ENCODE measurements at places on chromosomes 4 and X.

DNA sequence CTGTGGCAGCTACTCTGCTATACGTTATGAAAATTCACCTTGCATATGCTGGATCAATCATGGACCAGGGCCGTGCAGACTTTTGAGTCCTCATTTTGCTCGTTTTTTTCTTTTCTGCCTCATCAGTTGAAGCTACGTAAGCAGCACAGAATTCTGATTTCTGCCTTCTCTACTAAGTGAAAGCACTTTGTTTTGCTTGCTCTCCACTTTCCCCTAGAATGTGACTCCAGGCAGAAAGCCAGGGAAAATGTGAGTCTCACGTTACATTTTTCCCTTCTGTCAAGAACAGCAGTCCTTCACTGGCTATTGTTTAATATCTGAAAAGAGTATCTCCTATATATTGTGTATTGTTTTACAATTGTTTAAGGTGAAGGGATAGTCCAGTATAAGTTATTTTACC is 1840.1 kb downstream of the PCDH7 start:
- DNase-seq: no peak

DNA sequence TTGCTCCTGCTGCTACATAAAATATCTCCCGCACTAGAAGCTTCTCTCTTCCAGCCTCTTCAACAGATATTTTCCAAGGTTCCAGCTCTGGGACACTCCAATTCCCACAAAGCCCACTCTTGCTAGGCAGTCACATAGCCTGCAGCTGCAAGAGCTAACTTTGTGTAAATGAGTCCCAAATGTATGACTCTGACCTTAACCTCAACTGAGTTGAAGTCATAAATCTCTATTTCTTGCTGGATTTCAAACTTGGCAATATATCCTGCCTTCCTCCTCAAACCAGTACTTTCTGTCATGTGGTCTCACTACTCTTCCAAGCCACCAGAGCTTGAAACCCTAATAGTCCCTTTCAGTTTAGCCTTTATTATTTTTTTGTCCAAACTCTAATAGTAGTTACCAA is 315.4 kb upstream of the GRIA3 start:
- no peak for DNase-seq

DNA sequence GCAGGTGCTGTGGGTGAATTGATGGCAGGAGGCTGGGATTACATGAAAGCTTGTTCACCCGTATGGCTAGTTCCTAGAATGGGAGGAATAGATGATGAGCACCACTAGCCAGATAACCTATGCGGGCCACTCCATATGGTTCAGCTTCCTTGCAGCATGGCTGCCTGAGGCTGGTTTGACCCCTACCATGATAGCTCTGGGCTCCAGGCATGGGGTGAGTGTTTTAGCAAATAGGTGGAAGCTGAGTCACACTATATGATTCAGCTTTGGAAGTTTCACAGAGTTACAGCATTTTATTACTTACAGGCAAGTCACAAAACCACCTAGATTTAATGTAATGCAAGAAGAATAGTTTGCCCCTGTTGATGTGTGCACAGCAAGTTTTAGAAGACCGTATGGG is 603.2 kb downstream of the STIM2 start:
- no peak for DNase-seq

DNA sequence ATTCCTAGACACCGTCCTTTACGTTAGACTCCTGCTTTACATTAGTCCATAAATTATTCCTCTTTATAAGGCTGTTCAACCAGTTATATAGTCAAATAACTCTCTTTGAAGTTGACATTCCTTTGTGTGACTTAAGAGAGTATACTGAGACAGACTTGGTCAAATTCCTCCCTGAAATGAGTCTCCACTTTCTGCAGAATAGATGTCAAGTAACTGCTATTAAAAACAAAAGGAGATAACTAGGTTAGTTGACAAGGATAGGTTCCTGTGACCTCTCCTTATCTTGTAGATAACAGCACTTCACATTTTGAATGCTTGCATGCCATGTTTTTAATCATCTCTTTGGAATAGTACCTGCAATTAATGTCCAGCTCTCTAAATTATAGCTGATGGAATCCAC is 5.7 kb downstream of the GUCY1A1 start:
- no peak for DNase-seq

- no peak for DNase-seq
These were observed 1.0 kb downstream of the GAB3 start for GRCh38 chrX:154749856-154750255.

DNA sequence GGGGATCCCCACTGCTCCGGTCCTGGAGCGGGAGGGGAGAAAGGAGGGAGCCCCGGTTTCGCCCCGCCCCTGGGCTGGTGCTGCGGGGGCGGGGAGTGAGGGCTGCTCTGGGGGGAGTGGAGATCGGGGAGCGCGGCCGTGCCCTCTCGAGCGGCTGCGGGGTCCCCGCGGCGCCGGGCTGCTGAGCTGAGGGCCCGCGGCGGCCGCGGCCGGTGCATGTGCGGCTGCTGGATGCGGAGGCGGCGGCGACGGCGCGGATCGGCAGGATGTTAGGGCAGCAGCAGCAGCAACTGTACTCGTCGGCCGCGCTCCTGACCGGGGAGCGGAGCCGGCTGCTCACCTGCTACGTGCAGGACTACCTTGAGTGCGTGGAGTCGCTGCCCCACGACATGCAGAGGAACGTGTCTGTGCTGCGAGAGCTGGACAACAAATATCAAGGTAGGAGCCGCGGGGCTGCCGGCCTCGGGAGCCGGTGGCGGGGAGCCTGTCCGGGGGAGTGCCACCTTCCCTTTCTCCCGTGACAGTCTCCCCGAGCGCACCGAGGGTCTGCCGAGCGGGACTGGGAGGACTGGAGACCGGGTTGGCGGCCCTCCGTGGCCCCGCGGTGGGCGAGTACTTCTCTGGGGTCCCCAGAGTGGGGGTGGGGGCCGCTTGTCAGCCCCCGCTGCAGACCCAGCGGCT is at the start of gene ING2:
ING2 (plus strand) TSS at position 129 of the 681 bp plus-strand sequence; CDS start at position 267, 138 bp downstream.
- no peak for DNase-seq

DNA sequence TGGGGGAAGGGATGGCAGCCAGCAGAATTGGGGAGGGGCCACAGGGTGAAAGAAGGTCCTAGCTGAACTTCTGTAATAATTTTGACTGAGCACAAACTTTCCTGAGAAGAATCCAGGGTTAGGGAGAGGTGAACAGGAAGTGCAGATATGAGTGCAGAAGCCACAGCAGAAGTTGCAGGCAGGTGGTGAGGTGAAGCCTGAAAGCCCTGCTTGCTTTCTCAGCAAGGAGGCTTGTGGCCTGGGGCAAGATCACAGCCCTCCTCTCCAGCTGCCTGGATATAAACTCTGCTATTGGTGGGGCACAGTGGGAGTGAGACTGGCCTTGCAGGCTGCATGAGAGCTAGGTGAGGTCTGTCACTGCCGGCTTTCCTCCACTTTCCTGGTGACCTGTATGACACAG is 44.1 kb upstream of the UPRT start:
- no peak for DNase-seq

GRCh38 chr4:183611210-183611830 is 47.7 kb downstream of the RWDD4 start:
- no peak for DNase-seq

DNA sequence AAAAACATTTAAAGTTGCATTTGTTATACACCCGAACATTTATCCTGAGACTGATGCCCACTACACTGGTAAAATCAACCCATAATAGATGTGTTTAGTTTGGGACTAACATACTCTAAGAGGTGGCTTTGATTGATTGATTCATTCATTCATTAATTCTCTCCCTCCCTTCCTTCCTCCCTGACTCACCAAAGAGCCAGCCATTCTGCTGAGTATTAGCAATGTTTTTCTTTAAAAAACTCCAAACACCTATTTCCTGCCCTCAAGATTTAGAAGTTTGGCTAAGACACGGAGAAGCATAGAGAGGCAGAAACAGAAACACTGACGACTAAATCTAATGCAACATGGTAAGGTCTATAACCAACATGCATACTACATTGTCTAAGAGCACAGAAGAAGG is 88.9 kb downstream of the RASL11B start:
- no peak for DNase-seq

DNA sequence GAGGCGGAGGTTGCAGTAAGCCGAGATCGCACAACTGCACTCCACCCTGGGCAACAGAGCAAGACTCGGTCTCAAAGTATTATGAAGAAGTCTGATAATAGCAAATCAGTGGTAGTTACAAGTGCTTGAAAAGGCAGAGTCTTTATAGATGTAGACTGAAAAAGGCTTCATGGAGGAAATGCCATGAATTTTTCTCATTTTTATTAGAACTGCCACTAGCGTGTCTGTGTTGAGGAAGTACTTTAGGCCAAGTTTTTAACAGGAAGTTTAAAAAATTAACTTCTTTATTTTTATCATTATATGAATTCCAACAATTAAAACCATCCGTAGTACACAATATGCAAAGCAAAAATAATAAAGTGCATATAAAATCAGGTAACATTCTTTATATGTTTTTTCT is 32.8 kb upstream of the IL13RA1 start:
- no peak for DNase-seq

- no peak for DNase-seq
These were observed 138.3 kb upstream of the TEX13D start for GRCh38 chrX:124194199-124194598.

DNA sequence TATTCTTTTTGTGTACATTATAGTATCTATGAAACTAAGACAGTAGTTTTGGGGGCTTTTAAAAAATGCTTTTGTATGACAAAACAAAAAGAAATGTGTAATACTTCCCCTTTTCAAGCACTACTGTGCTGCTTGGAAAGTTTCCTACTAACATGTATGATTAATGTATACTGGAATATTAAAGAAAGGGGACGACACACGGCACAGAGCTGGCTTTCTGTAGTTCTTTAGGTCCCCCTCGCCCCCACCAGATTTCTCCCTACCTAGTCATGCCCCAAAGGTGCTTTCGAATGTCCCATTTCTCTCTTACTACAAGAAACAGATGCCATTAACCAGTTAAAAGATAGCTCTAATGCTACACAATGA is 1.6 kb upstream of the AP1S2 start:
- DNase-seq: no peak

GRCh38 chr4:150679018-150679764 is 97.2 kb downstream of the MAB21L2 start:
- no peak for DNase-seq

DNA sequence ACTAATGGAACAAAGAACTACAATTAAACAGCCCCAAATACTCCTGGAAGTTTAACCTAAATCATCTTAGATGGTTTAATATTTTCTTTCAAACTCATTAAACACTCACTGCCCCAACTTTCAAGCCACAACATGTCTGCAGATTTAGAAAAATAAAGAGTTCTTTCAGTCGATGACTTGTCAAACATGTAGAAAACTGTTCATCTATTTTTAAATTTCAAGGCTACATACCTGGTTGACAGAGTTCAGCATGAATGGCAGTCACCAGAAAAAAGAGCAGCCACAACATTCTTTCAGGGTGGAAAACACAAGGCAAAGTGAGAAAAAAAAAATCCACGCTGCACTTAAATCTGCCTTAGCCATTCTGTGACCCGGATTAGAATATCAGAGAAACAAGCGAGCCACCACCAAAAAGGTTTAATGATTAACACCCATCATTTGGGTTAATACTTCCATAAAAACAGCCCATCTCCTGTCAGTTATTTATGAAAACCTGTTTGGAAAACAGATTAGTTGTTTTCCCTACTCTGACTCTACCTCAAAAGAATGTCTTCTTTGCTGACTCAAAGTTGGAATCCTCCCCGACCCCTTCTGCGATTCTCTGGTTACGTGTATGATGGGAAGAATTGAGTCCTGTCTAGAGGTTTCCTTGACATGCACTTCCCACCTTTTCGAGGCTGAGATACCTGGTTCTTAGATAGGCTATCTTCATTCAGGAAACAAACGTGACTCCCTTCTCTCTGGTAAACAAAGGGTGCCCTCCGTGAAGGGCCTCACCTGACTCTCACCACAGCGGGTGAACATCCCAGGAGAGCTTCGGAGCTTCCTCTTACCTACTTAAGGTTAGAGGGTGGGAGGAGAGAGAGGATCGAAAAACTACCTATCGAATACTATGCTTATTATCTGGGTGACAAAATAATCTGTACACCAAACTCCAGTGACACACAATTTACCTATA is at the start of gene CLTRN:
CLTRN (minus strand) TSS at position 319 of the 958 bp plus-strand sequence; CDS start at position 289, 30 bp downstream.
- DNase-seq: no peak

- DNase-seq: no peak
These were observed 12.2 kb downstream of the XPNPEP2 start for GRCh38 chrX:129750971-129751370.

- no peak for DNase-seq
These were observed 21.6 kb downstream of the PCDH18 start for GRCh38 chr4:137510557-137511265.

DNA sequence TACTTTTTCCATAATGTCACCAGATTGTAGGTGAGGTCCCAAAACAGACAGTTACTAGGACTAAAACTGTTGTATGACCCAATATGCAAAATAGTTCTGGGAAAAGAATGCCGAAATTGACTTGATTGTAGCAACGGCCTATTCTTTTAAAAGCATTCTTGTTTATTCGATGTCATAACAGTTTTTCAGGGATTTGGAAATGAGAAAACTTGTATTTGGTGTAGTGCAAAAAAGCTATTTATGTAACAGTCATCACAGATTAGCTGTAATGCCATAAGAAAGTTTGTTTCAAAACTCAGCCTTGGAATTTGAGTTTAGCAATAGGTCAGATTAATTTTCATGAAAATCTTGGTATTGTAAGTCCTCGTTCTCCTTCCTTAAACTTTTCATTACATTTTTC is 69.2 kb upstream of the DIAPH2 start:
- no peak for DNase-seq

DNA sequence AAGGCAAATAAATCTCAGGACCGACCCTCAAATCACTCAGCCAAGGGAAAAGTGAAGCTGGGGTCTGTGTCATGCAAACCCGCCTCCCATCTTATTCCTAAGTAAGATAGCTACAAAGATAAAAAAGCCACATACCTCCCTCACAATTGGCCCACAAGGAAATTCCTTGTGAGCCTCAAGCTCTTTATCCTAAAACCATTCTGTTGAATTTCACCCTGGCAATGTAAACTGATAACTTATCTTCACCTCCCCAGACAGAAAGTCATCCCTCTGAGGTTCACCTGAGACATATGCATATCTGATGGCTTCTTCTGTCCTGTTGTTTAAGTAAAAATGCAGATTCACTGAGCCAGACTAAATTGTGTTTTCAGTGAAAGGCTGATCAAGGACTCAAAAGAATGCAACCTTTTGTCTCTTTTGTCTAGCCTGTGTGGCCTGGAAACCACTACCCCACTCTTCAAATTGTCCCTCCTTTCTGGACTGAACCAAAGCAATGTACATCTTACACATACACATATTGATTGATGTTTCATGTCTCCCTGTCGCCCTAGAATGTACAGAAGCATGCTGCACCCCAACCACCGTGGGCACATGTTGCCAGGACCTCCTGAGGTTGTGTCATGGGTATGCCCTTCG is 91.3 kb downstream of the MFAP3L start:
- no peak for DNase-seq

GRCh38 chr4:73944061-73944875 is 37.6 kb downstream of the PF4 start:
- no peak for DNase-seq

GRCh38 chr4:185142564-185142911 is 528 bp upstream of the SLC25A4 start:
- no peak for DNase-seq

- DNase-seq: no peak
These were observed 289.6 kb downstream of the CXXC4 start for GRCh38 chr4:104205116-104205515.

Measured in anterior cingulate cortex (tissue), 58 donors.